T1000 (cell line): ENCODE measurements at places on chromosomes 6 and 20.

GRCh38 chr20:63689046-63690002, 7.1 kb upstream of the TNFRSF6B start:
- no peak for DNase-seq

DNA sequence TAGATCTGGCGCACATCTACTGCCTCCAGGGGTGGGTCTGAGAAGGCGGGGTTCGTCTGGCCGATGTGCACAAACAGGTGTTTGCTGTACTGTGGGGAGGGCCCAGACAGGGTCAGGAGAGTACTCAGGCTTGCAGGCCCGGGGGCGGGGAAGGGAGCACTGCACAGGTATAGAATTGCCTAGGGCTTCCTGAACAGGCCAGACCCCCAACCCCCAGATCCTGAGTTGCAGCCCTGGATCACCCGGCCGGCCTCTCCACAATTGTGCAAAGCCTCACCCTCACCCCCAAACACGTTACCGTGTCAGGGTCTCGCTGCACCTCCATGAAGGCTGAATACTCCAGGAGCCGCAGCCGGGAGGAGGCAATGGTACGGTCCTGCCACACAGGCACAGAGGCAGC, 7.8 kb downstream of the RPL10A start:
- DNase-seq, result no peak

DNA sequence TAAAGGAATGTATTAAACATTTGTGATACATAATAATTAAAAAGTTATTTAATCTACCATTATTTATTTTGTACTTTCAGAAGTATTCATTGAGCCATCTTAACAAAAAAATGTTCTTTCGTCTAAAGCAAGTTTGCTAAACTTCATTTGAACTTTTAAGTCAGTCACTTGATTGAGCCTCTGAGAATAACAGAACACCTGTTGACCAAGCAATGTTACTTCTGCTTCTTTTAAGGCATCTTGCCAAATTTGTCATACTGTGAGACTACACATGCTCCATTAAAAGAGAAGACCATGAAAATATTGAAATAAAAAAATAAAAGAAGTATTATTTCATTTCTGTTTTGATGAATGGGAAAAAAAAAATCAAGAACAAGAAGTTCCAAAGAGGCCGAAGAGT, 141.8 kb upstream of the BMP5 start:
- no peak for DNase-seq

DNA sequence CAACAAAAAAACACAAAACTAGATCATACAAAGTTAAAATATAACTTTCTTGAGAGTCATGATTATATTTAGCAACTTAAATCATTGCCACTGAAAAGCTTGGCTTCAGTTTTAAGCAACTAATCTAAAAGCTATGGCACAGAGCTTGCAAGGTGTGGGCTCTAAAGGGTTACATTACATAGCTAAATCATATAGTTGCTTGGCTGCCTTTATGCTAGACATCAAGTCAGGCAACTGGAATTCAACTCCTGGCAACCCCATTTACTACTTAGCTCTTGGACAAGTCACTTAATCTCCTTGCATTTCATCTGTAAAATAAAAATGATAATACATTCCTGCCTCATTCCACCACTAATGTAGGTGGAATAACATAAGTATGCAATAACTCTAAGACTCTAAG, 40.9 kb upstream of the GCM1 start:
- no peak for DNase-seq

DNA sequence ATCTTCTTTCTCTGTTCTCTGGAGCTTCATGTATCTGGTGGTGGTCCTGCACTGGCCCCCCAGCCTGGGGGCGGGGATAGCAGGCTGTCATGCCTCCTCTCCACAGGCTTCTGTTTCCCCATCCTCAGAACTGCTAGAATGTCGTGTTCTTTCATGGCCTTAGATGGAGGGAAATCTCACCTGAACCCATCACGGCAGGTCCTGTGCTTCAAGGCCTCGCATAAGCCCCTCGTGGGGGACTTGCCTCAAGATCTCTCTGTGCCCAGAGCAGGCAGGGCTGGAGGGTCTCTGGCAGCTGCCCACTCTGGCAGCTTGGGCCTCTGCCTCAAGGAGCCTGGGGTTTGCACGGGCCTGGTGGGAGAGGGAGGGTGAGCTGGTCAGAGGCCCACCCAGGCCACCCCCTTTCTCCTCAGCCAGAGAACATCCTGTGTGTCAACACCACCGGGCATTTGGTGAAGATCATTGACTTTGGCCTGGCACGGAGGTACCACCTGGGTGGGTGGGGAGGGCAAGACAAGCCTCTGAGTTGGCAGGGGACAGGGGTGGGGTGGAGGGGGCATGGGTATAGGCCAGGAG, 11.3 kb downstream of the MYLK2 start:
- no peak for DNase-seq

- peak; percentile 47 for DNase-seq
Observed at GRCh38 chr6:36769183-36769675, 70.0 kb downstream of the CPNE5 start.

DNA sequence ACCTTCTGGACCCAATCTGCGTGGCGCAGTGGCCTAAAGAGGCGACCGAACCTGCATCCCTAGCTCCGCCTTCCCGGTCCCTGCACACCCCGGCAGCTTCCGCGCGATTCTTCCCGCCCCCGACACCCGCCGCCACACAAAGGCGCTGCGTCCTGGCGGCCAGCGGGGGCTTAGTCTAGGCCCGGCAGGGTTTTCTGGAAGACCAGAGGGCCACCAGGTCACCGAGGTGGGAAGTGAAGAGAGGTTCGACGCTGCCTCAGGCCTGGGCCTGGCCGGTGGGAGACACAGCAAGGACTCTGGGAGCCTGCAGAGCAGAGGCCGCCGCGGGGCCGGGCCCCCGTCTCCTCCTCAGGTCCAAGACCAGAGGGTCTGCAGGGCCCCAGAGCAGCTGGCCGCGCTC, 154.9 kb downstream of the OR2B2 start:
- no peak for DNase-seq

GRCh38 chr6:160036790-160037206, 67.9 kb downstream of the IGF2R start:
- DNase-seq, result peak; percentile 20

DNA sequence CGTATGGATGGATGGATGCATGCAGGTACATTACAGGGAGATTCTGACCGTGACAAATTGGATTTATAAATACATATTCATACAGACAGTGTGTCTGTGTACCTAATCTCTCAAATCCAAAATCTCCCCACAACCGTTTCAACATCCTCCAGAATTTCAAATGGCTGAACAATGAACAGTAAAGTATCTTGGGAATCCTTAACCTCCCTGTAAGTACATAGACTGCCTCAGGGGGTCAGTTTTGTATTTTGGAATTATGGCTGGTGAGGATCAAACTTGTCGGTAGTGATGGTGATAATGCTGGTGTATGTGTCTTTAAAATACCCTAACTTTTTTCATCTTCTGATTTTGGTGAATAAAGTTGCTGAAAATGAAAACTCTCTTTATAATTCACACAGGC, 246.2 kb downstream of the FOXC1 start:
- DNase-seq, result no peak

DNA sequence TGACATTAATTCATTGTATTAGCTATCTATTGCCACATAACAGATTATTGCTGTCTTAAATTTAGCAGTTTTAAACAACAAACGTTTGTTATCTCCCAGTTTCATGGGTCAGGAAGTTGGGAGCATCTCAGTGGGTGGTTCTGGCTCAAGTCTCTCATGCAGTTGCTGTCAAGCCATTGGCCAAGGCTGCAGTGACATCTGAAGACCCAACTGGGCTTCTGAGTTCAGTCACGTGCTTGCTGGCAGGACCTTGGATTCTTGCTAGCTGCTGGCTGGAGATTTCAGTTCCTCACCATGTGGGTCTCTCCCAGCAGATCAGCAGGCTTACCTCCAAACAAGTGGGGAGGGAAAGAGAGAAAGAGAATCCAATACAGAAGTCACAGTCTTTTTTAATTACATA, 152.6 kb upstream of the EXOC2 start:
- DNase-seq, result no peak

GRCh38 chr6:24694198-24694597, 24.8 kb downstream of the C6orf62 start:
- no peak for DNase-seq

- no peak for DNase-seq
Observed at GRCh38 chr6:105791583-105792318, 294.4 kb upstream of the PRDM1 start.

DNA sequence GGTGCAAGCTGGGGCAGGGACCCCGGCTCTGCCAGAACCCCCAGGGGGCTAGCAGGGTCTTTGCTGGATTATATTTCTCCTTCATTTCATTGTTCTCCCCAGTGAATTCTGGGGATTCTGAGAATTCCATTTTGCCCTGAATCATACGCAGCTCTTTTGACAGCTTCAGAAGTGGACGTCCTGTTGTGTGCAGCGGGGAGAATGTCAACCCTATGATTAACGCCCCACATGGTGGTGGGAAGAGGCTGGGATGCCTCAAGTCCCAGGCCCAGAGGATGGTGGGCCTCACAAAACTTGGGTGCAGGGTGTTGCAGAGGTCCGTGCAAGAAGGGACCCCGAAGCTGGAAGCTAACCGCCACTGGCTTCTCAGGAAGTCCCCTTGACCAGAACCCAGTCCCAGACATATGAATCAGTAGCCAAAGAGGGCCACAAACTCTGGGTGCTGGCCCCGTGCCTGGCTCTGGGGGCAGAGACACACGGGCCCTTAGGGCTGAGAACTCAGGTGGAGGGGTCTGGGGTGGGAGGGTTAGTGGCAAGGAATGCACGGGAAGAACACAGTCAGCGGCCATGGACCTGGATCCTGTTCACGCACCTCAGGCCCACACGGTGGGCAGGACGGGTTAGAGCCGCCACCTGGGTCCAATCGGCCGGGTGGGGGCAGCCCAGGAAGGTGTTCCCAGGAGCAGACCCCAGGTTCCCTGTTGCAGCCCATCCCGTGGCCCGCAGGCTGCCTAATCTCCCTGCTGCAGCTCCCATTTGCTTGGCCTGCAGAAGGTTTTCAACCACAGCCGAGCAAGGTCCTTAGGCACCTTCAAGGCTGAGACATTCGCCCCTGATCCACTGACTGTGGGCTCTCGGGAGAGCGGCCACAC, 51.2 kb downstream of the YTHDF1 start:
- DNase-seq, result no peak

- DNase-seq, result no peak
Observed at GRCh38 chr6:129645106-129645829, 64.7 kb downstream of the ARHGAP18 start.

DNA sequence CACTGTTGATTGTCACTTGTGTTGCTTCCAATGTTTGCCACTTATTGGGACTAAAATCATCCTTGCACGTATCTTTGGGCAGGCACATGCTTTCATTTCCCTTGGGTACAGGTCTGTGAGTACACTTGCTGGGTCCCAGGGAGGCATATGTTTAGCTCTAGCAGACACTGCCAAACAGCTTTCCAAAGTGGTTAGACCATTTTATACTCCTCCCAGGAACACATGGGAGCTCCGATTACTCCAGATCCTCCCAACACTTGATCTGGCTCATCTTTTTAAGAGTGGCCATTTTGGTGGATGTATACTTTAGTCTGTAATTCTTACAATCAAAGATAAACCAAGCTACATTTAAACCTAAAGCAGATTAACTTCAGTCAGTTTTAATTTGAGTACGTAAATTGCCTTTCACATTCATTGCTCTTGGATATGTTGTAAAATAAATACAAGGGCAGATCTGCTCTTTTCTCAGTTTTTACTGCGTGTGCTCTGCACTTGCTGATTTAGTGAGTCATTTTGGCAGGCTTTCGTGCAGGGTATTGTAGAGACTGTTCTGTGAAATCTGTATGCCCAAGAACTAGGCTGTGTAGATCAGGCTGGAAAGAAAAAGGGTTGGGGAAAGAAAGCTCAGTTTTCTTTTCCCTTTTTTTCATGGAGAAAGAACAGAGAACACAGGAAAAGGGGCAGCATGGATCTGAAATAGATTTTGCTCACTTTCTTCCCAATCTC, 19.5 kb downstream of the SLC22A1 start:
- no peak for DNase-seq

DNA sequence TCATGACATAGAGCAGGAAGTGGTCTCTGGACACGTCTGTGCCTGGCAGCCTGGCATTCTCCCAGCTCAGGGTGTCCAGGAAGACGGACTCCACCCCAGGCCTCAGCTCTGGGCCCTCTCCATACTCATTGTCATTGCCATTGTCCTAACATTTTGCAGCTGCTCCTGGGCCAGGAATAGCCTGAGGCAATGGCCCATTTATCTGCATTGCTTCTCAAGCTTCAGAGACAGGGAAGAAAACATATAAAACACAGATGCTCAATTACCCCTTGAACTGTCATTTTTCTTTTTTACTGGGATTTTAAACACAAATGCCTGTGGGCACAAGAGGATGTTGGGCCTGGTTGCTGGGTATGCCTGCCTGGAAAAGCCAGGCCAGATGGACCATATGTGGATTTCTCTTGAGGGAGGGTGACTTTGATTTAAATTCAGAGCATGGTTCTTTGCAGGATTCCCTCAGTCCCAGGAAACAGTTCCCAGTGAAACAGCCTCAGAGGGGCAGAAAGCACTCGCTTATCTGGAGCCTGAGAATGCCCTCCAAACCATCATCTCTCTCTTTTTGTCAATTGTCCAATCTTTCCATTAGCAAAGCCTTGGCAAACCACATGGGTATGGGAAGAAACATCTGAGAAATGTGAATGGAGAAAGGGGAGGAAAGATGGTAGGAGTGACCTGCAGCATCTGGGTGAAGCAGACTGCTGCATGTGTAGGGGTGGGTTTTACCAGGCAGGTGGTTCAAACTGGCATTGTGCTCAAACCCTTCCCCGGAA, 17.9 kb downstream of the LAMP5 start:
- no peak for DNase-seq

DNA sequence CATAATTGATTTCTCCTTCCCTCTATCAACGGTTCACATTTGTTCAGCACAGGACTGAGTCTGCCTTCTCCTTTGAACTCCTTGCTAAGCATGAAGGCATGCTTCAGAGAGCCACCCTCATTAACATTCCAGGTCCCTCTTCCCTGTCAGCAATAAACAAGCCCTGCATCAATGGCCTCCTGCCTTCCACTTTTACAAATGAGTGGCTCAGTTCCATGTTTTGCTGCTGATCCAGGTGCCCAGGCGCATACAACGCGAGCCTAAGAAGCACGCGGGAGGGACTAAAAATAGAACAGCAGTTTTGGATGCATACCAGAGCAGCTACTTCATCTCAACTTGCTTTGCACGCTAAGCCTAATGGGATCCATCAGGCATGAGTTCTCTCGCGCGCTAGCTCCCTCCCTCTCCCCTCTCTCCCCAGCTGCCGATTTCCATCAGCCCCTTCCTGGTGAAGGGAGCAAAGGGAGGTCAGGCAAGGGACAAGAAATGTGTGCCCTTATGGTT, 53.4 kb downstream of the TRAF3IP2 start:
- DNase-seq, result peak; percentile 41

GRCh38 chr6:36314221-36315014, 22.3 kb downstream of the BNIP5 start:
- DNase-seq, result no peak

DNA sequence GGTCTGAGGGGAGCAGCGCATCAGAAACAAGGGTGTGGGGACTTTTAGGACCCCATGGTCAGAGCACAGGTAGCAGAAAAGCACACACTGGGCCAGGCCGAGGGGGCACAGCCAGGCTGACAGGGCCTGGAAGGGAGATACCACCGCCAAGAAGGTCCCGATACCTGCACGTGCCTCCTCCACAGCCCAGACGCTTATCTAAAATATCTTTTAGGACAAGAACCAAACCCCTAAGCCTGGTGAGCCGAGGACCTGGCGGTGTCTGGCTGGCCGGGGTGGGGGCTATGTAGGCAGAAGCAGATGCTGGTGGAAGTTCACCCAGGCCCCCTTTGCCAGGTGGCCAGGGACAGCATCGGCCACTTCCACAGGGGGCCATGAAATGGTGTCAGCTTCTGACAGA, 89.3 kb downstream of the CDC5L start:
- DNase-seq, result no peak

GRCh38 chr6:143940011-143940597, 68.0 kb downstream of the PLAGL1 start:
- DNase-seq, result no peak

- no peak for DNase-seq
Observed at GRCh38 chr20:45392733-45393132, 14.6 kb upstream of the TP53TG5 start.
